Omental fat pad (tissue), 4 donors: ENCODE measurements at places on chromosomes 13 and 19.

DNA sequence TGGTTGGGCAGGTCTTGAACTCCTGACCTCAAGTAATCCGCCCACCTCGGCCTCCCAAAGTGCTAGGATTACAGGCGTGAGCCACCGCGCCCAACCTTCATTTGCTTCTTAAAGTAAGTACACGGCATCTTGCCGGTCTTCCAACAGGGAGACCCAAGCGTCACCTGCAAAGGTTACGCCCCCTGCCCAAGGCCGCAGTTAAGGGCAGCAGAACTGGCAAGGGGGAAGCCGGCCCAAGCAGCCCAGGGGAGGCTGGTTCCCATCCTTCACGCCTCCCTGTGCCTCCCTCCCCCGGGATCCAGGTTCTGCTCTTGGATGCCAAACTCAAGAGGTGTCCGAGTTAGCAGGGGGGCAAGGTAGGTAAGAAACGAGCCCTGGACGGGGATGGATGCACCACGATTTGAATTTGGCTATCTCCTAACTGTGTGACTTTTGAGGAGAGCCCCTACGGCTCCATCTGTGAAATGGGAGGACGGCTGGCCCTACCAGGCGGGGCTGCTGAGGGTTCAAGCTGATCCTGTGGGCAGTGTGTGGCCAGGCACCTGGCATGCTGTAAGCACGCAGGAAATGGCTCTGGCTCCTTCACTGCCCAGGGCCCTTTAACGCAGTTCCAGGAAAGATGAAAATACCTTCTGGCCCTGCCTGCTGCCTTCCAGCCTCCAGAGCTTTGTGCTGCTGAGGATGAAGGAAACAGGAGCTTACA lies 9.0 kb downstream of the RFX1 start:
- no peak for DNase-seq

DNA sequence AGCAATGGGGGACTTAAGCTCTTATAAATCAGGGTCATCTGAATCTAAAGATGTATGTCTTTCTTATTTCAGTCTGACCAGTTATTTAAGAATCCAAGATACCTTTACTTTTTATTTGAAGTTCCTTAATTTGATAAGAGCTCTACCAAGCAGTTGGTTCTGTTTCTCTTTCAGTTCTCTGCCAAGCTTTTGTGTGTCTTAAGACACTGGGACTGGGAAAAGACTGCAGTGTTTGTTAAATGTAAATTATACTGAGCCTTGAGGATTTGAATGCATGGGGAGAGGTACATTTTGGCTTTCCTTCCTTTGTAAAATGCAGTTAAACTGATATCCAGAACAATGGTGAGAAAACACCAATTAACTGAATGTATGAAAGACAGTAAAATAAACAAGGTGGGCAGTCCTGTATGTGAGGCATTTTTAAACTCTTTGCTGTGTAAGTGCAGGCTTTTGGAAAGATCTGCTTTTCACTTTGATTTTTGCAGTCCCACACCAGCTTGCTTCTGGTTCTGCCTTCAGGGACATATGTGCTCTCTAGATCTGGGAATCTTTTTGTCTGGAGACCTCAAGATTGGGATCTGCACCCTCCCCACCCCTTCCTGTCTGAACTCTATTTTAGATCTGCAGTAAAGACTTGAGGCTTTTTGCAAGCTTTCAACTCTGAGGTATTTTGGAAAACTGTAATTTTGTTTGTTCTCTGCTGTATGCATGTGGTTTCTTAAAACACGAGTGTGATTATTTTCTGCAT lies 77.6 kb downstream of the LRCH1 start:
- DNase-seq = no peak

- no peak for DNase-seq
These were observed 813 bp downstream of the ZNF296 start for GRCh38 chr19:45075301-45076028.

GRCh38 chr13:62043600-62043999 lies 628.0 kb upstream of the PCDH20 start:
- no peak for DNase-seq

GRCh38 chr19:8004723-8005513 lies 523 bp downstream of the ELAVL1 start:
- DNase-seq = no peak

GRCh38 chr13:98385606-98386005 lies 191.3 kb downstream of the STK24 start:
- no peak for DNase-seq

- DNase-seq = no peak
These were observed 92.7 kb downstream of the TSHZ3 start for GRCh38 chr19:31256593-31256960.

DNA sequence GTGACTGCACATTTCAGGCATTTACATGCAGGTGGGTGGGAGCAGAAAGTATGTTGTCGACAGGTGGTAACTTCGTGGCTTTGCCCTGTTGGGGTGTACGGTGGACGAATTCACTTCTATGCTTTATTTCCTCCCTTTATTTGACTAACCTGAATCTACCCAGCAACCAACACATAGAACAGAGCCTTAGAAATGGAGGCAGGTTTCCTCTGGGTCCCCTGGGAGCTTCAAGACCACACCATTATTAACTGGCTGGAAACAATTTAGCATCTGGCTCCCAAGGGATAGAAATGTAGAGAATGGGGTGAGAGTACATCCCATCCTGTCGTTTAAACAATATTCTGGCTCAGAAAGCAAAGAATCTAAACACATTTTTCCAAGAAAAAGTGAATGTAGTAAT lies 244.4 kb downstream of the DLEU7 start:
- DNase-seq = no peak

DNA sequence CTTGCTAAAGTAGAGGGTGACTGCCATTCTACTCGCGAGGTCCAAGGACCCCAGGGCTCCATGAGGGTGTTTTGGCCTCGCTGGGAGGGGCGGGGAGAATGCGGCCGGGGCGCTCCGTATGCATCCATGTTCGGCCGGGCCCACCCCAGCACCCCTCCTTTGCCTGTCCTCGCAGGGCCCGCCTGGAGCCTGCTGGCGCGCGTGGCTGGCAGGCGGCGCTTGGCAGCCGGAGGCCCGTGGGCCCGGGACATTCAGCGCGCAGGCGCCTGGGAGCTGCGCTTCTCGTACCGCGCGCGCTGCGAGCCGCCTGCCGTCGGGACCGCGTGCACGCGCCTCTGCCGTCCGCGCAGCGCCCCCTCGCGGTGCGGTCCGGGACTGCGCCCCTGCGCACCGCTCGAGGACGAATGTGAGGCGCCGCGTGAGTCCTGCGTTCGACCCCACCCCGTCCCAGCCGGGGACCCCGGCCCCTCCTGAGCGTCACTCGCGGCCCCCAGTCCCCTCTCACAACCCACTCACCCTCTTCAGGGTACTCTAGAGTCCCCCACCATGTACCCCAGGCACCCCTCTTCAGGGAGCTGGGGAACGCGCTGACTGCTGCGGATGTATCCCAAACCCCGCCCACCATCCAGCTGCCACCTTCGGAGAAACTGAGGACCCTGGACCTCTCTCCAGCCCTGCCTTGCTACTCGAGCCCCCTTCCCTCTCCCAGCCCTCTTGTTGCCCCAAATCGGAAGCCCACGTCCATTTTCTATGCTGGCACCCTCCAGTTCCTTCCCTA lies 4.1 kb downstream of the DLL3 start:
- DNase-seq = no peak

GRCh38 chr13:26186995-26187394 lies 35.1 kb downstream of the RNF6 start:
- no peak for DNase-seq

GRCh38 chr13:79289571-79289970 lies 116.5 kb downstream of the RBM26 start:
- DNase-seq = no peak

DNA sequence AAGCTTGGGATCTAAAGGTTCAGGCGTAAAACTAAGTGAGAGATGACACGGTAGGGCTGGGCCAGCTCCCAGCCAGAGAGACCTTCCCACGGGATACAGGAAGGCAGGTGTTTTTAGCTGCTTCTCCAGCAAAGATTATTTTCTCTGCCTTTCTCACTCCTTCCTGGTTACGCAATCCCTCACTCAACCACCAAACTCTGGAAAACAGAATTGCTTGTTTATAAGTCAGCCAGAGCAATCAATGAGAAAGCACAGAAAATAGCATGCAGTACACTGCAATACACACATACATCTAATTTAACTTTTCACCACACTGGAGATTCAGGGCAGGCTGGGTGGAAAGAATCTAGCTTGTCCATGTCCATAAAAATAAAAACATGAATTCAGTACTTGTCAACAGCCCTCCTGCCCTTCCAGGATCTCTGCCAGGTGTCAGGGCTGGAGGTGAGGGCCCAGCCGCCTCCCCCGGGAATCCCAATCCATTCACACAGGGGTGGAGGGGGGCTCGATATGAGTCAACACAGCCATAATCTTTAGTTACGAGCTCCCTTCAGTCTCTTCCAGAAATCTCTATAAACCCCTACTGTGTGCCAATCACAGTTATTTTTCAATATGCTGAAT lies 12.2 kb downstream of the RHPN2 start:
- DNase-seq = no peak

DNA sequence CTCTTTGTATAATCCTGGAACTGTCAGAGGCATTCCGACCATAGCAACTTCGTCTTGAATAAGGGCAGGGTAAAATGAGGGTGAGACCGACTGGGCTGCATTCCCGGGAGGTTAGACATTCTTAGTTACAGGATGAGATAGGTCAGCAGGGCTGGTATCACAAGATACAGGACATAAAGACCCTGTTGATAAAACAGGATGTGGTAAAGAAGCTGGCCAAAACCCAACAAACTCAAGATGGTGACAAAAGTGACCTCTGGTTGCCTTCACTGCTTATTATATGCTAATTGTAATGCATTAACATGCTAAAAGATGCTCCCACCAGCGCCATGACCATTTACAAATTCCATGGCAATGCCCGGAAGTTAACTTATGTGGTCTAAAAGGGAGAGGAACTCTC lies 27.7 kb upstream of the MBNL2 start:
- no peak for DNase-seq

- no peak for DNase-seq
These were observed 10.8 kb downstream of the UBXN6 start for GRCh38 chr19:4446704-4447200.

- no peak for DNase-seq
These were observed 45.9 kb upstream of the TFDP1 start for GRCh38 chr13:113538689-113539058.

- no peak for DNase-seq
These were observed 977 bp downstream of the IRGQ start for GRCh38 chr19:43594710-43595604.

DNA sequence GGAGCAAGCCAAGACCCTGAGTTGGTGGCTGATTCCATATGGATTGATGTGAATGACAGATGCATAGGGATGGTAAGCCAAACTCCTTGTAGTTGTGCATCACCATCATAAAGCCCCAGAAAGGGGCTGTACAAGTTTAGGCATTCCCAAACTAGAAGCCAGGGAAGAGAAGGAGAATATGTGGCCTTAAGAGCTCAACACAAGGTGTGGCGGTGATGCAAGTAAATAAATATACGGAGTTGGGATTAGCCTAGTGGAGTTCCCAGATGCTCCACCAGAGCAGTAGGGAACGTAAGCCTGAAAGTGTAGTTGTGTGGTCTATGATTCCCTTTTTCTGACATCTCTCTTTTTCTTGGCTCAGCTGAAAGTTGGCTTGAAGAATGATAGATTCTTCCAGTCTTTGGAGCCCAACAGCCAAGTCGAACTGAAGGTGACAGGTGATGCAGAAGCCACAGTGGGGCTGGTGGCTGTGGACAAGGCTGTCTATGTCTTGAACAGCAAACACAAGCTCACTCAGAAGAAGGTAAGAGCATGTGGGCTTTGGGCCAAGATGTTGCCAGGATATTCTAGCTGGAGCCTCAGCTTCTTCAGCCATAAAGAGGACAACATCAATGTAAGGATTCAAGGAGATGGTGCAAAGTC lies 30.1 kb downstream of the RDH8 start:
- DNase-seq = no peak

DNA sequence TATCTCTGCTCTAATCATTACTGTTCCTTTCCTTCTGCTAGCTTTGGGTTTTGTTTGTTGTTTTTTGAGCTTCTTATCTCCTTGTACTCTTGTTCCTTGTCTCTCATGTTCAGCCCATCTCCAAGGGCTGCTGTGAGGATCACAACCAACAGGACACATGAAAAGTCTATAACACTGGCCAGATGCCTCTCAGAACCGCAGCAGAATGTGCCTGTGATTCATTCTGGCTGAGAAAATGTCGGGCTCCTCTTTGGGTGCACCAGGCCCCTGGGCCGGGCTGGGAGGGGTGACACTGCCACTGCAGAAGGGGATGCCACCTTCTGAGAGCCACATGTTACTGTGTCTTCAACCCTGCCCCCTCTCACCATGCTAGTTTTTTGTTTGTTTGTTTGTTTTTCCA lies 48.0 kb downstream of the GGACT start:
- no peak for DNase-seq

GRCh38 chr19:12665281-12665573 lies 1.3 kb downstream of the MAN2B1 start:
- no peak for DNase-seq

- no peak for DNase-seq
These were observed 12.2 kb upstream of the TIMM44 start for GRCh38 chr19:7955696-7956095.

GRCh38 chr13:37608750-37609339 lies 10.3 kb upstream of the POSTN start:
- no peak for DNase-seq

- no peak for DNase-seq
These were observed 16.3 kb downstream of the S1PR2 start for GRCh38 chr19:10214784-10215183.

DNA sequence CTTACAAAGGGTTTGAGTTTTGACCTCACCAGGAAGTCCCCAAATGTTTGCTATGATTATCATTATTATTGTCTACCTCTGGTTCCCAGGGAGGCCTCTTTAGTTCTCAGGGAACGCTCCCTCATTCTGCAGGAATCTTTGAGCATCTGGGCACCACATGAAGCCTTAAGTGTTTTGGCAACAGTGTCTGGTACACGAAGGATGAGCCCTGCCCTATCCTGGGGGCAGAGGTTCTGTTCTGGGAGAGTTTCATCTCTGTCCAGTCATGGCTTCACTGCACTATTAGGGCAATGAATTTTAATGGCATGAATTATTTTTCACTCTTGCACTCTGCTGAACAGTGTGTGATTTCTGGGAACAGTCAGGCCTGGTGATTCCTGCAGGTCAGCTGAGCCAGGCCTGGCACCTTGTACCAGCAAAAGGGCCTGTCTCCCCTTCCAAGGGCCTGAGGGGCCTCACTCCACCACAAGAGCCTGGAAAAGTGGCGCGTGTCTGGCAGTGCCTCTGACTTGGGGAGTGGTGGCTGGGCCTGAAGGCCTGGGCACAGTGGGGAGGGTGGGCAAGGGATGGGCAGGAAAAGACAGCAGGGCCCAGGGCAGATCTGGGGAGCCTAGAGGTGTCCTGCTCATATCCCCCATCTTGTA lies 4.6 kb downstream of the FAM187B start:
- DNase-seq = no peak

DNA sequence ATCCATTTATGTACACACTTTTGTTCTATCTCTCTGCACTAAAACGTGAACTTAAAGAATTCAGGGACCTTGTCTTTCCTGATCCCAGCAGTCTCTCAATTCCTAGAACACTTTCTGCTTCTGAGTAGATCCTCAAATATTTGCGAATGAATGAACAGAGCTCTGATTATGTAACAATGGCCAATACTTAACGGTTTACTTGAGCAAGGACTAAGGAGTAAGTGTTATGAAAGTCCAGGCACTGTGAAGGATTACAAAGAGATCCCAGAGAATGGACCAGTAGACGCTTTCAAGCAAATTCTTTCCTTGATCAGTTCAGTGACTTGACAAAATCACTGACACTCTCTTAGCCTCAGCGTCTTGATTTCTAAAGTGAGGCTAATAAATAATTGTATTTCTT lies 514.5 kb upstream of the KLHL1 start:
- no peak for DNase-seq

- no peak for DNase-seq
These were observed 34.1 kb downstream of the STK24 start for GRCh38 chr13:98542568-98543377.
